Activated CD8-positive, alpha-beta memory T cell treated with anti-CD3 and anti-CD28 coated beads, Interleukin-2, amount 50 U/mL, for 4 hours (primary cell): ENCODE measurements at places on chromosomes 2 and 18.

GRCh38 chr2:73641767-73642062 is 507 bp downstream of the NAT8 start:
- DNase-seq: no peak

- no peak for DNase-seq
These were observed 4.6 kb downstream of the EFHD1 start for GRCh38 chr2:232637866-232638583.

GRCh38 chr2:216114382-216114713 is 5.2 kb downstream of the XRCC5 start:
- no peak for DNase-seq

GRCh38 chr2:75277111-75277510 is 77.8 kb upstream of the TACR1 start:
- DNase-seq: no peak

DNA sequence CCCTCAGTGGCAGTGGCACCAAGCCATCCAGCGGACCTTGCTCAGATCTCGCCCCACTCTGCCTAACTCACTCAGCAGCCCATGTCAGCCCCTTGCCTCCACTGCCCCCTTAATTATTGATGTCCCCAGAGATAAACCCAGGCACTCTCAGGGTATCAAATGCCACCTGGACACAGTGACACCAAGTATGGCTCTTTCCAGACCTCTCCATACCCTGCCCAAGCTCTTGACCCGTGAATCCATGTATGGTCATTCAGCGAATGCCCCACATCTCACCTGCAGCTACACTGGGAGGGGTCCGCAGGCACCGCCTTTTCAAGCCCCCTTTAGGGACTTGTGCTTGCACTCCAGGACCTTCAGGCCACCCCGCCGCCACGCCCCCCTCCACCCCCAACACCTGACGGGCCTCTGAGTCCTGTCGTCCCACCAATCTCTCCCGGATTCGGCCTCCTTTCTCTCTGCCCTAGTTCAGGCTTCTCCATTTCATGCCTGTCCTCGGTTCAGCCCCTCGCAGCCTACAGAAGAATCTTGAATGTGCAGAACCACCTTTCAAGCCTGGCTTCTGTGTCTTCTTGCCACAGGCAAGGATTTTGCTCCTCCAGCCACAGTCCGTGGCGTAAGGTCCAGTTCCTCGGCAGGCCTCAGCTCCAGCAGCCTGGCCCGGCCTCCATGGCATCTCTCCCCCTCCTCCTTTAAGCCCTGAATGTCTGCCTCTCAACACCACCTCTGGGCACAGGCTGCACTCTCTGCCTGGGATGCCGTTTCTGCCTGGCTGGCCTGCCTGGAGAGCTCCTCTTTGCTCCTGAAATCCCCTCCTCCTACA is 54.1 kb upstream of the ODC1 start:
- no peak for DNase-seq

GRCh38 chr2:198441246-198441645 is 636.9 kb downstream of the PLCL1 start:
- DNase-seq: no peak

DNA sequence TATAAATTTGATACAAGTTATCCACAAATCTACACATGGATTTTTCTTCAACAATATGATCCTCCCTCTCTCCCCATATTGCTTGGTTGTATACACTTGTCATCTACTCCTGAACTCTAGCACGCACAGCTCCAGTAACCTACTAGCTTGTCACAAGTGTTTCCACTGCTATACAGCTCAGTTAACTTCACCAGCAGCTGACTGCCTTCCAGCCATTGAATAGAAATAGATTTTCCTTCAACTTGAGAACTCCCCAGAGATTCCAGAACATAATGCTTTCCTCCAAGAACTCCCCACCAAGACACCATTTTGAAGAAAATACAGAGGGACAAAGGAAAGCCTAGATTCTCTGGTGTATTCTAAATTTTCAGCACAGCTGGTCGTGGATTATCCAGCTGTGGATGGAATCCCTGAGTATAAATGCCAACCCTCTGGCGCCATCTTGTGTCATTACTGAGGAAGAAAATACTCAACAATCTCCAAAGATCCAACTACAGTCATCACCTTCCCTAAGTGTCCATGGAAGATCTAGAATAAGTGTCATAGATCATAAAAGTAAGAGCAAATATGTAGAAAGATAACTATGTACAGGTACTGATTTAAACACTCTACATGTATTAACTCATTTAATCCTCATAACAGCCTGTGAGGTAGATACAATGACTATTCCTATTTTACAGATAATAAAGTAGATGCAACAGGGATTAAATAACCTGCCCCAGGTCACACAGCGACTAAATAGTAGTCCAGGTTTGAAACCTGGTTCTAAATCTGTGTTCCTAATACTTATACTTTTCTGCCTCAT is 156.7 kb downstream of the ARHGAP28 start:
- DNase-seq: no peak

DNA sequence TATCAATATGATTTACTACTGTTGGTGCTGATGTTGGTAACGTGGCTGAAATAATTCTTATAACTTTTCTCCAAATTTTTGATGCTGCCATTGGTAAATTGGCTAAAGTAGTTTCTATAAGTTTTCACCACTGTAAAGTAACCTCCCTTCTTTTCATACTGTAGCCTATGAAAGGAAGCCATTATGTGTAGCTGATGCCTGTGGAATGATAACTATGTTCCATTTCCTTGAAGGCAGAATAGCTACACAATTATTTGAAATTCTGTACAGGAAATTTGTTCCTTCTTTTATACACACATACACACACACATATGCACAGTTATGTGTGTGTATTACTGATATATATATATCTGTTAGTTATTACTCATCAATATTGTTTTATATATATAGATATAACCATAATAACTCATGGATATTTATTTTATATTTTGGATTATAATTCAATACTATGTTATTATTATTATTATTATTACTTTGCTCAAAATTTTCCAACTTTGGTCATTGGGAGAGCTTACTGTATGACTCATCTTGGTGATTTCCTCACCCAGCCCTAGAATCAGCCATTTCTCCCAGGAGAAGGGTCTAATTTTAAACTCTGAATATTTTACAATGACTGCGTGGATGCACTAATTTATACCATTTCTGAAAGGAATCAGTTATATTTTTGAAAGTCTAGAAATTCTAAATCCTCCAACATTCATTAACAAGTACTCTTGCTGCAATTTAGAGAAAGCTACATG is 1677.7 kb downstream of the SUCLG1 start:
- no peak for DNase-seq

DNA sequence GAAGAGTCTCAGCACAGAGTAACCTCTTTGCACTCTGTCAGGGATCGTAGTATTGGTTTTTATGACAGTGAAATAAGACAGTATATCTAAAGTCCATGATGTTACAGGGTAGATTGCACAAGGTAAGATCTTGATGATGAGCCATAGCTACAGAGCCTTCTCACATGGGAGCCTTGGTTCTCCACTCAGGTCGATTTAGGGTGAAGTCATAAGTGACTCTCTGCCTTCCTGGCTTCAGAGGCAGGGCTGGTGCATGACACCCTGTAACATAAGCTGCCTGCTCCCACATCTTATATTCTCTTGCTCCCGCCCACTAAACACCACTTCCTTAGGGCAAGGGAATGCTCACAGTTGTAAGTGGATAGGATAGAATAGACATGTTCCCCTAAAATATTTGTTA is 13.3 kb downstream of the DAPL1 start:
- DNase-seq: no peak

DNA sequence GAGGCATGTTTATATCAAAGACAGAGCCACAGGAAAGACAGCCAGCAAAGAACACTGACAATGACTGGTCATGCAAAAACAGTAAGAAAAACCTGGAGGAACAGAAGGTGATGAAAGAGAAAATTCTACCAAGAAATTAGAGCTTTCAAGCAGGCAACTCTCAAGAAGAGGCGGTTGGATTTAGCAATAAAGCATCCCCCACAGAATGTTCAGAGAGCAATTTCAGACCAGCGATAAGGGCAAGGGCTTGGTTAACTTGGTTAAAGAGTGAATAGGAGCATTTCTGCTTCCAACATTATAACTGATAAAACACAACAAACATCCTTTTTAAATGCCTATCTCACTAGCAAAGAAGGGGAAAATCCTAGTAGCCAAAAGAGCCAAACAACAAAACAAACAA is 68.0 kb upstream of the NCKAP5 start:
- DNase-seq: no peak

DNA sequence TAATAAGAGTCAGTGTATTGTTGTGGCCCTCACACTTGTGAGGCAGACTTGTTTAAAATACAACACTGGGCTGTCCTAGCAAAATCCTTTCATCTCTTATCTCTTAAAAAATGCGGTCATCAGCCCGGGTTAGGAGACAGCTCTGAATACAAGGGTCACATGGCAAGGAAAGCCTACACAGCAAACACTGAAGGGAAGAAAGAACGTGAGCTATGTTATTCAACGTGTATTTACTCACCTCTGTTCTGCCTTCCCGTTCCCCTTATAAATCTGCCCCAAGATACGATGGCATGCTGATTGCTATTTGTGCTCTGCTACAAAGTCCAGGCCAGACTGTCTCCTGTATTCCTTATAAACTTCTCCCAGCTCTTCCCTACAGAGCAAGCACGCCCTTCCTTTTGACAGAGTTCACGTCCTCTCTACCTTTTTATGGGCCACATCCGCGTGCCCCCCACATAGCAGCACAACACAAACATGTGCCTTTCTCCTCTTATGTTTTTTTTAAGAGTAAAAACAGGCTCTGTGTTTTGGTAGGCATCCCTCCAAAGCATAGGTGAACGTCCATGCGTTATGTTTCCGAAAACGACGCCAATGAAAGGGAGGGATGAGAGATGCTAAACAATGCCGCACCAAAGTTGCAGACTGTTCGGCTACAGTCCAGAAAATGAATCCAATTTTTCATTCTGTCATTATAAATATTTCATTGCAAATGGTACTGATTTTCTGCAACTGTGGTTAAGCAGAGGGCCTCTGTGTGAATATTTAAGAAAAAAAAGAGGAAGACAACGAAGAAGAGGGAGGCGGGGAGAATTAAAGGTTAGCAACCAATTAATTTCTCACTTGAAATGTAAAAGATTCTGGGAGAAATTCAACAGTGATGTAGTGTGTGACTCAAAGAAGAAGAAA is 274.7 kb downstream of the ZNF521 start:
- no peak for DNase-seq

DNA sequence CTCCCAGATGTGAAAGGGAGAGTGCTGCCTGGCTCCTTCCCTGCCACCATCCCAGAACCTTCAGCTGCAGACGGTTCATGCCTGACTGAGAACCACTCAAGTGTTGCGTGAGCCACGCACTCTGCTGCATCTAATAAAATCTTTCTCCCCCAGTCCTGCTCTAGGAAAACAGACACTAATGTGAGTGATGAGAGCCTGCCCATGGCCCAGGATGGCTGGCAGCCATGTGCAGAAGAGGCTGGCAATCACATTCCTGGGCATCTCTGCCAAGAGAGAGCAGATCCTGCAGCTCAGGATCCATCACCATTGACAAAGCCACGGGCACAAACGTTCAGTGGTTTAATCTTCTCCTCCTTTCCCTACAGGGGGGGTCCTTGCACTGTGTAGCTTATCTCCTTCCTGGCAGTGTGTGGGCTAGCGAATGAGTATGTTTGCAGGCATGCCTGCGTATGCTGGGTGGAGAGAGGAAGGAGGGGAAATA is 477.5 kb downstream of the SLC4A3 start:
- no peak for DNase-seq

GRCh38 chr2:55361465-55362189 is 58.0 kb downstream of the CCDC88A start:
- no peak for DNase-seq

GRCh38 chr2:118177318-118177717 is 89.0 kb downstream of the INSIG2 start:
- no peak for DNase-seq

DNA sequence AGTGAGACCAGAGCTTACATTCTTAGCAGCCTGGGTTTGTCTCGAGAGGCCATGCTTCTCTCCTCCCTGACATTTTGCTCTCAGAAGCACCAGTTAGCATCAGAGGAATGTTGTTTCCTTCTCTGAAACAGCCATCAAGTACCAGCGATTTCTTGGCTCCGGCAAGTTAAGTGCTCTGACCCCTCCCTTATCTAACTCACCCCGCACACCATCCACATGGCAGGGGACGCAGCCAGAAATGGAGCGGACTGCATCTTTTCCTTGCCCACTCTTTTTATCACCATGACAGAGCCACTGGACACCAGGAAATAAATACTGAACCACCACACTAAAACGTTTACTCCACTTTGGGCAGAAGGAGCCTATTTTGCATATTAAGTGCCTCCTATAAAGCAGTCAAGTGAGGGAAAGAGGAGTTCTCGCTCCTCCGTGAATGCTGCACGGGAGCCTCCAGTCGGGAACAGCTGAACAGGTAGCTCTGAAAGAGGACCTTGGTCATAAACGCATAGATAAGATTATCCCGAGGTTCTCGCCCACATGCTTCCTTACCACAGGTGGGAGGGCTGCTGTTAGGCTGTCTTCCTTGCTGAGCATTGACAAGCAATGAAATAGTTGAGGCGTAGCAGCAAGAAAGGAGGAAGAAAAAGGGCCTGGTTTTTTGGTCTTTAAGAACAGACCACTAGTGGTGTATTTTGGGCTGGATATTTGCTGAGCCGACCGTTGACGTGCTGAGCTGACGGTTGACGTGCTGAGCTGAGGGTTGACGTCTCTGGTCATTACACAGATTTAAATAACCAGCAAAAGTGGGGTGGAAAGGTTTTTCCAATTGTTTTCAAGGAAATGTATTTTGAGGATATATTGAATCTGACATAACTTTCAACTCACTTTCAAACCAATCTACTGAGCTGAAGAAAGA is 71.4 kb upstream of the ITGB6 start:
- DNase-seq: no peak

DNA sequence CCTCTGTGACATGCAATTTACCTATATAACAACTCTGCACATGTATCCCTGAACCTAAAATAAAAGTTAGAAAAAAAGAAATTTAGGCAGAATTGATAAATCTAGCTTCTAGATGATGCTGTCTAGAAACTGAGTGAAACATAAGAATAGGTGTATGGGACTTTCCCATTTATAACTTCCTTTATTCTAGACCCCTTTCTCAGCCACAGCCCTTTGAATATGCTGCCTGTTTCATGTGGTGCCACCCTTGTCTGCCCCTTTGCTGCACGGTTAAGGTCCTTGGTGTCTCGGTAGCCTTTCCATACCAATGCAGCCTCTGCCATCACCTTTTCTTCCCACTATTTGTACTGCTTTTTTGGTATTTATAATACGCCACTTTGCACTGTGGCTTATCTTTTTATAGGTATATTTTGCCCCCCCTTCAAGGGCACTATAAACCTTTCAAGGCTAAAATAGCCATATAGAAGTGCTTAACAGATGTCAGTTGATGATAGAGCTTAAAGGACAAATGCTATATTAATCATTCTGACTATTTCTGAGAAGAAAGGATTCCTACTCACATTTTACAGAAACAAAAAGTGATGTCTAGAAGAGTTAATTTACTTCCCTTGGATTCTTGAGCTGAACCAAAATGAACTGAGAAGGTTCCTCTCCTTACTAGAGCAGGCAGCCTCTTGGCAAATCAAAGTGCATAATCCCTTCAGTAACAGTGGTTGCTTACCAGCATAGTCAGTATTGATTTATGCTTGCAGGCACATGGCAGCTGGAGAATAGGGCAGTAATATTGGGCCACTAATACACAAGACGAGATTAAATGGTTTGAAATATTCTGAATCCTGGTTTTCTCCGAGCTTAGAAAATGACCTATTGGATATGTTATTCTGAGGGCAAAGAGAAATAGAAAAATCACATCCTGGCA is 88.1 kb upstream of the CYP26B1 start:
- DNase-seq: no peak
